ENCODE measurements at places on chromosomes 1 and 21.
A peak's percentile ranks its signal among the peaks of the same experiment; 100 is the strongest.

DNA sequence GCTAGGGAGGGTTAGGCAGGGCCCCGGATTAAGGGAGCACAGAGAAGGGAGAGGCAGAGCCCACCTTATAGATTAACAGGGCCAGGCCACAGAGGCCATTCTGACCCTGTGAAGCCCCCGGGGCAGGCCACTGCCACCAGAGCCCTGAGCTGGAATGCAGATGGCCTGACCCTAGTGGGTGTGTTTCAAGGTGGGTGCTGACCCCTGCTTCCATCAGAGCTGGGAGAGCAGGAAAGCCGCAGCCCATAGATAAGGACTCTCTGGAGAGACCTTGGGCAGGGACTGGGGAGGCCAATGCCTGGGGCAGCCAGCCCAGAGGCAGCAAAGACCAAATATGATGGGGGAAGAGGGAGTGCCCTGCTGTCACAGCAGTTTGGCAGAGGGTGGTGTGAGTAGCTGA is 35.9 kb downstream of the NCMAP start:
- no peak for DNase-seq

- DNase-seq = no peak
Measured at GRCh38 chr1:56816909-56817308, 2.3 kb downstream of the FYB2 start.

GRCh38 chr1:51301844-51302162 is 28.6 kb downstream of the TTC39A start:
- no peak for DNase-seq

DNA sequence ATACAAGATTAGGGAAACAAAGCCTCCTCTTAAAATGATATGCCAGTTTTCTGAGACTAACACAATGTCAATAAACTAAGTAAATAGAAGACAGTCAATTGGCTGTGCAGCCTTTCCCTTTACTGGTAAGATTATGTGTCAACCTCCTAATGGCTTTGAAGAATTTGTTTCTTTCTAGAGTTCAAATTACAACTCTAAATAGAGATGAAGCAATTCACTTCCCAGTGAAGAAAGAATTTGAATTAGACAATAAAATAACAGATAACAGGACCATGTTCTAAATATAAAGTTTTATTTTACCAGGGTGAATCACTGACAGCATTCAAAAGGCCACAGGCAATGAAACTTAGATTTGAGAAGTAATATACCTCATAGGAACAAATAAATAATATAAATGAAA is 680.3 kb downstream of the PLA2G4A start:
- peak; percentile 20 for DNase-seq

DNA sequence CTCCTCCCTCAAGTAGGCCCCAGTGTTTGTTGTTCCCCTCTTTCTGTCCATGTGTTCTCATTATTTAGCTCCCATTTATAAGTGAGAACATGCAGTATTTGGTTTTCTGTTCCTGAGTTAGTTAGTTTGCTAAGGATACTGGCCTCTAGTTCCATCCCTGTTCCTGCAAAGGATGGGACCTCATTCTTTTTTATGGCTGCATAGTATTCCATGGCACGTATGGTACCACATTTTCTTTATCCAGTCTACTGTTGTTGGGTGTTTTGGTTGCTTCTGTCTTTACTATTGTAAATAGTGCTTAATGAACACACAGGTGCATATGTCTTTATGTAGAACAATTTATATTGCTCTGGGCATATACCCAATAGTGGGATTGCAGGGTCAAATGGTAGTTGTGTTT is 232.9 kb downstream of the TPR start:
- no peak for DNase-seq

- no peak for DNase-seq
Measured at GRCh38 chr1:218501161-218501560, 156.0 kb downstream of the TGFB2 start.

GRCh38 chr1:40833979-40834378 is 28.2 kb downstream of the CITED4 start:
- DNase-seq = no peak

- no peak for DNase-seq
Measured at GRCh38 chr1:51863384-51863783, 15.1 kb downstream of the NRDC start.

GRCh38 chr1:192810253-192810880 is 1.5 kb downstream of the RGS2 start:
- peak; percentile 90 for DNase-seq

DNA sequence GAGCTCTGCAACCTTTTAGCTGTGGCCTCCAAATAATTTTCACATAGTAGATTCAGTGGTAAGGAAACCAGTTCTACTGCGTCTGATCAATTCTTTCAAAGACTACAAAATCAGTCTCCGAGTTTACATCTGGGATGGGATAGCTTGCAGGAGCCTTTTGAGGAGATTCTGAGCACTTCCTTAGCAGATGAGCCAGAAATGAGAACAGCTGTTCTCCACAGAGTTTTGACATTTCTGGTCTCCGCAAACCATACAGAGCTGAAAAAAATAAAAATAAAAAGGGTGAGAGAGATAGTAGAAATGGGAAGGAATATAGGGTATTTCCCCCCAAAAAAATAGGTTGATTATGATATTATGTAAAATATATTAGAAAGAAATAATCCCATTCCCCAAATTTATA is 119.3 kb downstream of the LYPLAL1 start:
- DNase-seq = no peak

- DNase-seq = no peak
Measured at GRCh38 chr1:12556957-12557935, 60.8 kb downstream of the DHRS3 start.

DNA sequence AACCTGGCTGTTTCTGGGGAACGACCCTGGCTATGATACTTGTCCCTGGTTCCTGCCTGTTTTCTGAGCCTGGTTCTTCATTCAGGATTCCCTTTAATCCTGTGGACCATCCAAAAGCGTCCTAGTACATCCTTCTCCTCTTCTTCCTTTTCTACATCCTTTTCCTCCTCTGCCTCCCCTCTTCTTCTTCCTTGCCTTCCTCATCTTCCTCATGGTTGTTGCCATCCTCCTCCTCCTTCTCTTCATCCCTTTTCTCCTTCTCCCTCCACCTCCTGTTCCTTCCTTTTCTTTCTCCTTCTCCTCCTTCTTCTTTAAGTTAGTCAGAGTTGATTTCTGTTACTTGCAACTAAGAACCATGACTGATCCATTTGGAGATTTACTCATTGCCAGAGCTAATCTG is 197.8 kb downstream of the FOXD2 start:
- no peak for DNase-seq

DNA sequence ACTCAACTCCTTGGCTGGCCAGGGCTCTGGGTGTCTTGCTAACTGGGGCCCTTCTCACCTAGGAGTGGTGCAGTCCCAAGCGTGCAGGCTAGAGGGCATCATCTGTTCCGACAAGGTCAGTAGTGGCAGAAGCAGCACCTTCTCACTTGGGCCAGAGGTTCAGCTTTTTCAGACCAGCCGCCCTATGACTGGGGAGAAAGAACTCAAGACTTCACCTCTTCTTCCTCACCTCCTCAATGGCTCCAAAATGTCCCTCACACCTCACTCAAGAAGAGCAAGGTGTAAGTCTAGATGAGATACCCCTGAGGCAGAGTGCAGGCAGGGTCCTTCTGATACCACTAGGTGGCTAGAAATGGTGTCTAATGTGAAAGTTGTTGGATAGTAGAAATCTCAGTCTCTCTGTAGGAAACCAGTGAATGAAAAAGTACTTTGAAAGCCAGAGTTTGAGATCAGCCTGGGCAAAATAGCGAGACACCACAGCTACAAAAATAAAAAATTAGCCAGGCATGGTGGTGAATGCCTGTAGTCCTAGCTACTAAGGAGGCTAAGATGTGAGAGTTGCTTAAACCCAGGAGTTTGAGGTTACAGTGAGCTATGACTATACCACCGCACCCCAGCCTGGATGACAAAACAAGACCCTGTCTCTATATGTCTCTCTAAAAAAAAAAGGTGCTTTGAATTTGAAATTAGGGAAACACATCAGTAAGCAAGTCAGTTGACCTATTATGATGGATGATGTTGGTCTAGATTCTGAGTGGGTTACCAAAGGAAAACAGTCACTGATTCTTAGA is 8.6 kb upstream of the IL20 start:
- DNase-seq = no peak

DNA sequence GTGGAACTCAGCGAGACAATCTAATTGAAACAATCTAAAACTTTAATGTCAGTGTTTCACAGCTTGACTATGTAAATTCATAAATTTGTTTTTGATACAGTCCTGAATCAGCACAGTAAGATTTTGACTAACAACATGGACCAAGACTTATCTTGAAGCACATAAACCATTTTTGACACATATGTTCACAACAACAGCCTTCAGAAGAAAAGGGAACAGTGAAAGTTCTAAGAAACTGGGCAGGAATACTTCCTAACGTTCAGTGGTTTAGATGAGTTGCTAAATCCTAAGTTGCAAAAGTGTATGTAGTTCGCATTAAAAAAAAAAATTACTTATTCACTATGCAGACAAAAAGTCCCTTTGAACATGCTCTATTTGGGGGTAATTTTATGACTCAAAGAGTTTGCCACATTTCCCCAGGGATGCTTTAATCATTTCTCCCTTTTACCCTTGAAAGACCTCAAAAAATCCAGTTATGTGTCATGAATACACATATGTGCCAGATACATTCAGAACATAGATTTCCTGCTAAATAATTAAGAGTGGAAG is 120.2 kb downstream of the MRPL39 start:
- DNase-seq = no peak

- DNase-seq = no peak
Measured at GRCh38 chr1:174131032-174131638, 28.2 kb upstream of the RABGAP1L start.

GRCh38 chr1:87615901-87616300 is 287.2 kb downstream of the LMO4 start:
- DNase-seq = peak; percentile 37

- peak; percentile 71 for DNase-seq
Measured at GRCh38 chr1:56578138-56578962, 1.0 kb downstream of the PLPP3 start.

GRCh38 chr1:198629610-198630009 is 9.2 kb upstream of the PTPRC start:
- DNase-seq = no peak

DNA sequence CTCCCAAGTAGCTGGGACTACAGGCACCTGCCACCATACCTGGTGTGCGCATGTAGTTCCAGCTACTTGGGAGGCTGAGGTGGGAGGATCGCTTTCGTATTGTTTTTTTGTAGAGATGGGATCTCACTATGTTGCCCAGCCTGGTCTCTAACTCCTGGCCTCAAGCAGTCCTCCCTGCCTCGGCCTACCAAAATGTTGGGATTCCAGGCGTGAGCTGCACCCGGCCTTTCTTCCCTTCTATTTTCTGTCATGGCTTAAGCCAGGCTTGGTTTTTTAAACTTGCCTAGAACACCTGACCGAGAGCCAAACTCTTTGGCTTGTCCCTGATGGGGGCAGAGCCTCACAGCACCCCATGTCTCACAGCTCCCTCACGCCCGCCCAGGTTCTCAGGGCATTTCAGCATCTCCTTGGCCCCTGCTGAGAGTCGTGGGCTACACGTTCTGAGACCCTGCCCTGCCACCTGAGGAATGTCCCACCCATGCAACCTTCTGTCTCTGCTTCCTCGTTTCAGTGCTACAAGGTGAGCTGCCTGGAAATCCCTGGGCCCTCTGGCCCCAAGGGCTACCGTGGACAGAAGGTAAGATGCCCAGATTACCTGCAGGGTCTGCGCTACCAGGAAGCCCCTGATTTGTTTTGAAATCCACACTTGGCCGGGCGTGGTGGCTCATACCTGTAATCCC is 15.7 kb downstream of the COL6A2 start:
- DNase-seq = no peak

DNA sequence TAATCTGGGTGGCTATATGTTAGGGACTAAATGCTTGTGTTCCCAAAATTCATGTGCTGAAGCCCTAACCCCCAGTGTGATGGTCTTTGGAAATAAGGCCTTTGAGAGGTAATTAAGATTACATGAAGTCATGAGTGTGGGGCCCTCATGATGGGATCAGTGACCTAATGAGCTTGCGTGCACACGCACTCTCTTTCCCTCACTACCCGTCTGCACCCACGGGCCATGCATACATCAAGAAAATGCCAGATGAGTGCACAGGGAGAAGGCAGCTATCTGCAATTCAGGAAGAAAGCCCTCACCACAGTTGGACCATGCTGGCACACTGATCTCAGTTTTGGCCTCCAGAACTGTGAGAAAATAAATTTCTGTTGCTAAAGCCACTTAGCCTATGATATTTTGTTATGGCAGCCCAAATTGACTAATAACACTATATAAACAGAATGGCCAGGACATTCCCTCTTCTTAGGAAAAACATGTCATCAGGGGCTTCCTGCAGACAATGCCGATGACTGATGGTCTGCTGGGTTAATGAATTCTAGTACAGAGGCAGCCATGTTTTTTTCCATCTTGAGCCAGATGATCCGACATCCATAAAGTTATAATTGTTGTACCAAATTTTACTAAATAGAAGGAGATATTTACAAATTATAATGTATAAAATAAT is 18.1 kb upstream of the MYOG start:
- DNase-seq = no peak

DNA sequence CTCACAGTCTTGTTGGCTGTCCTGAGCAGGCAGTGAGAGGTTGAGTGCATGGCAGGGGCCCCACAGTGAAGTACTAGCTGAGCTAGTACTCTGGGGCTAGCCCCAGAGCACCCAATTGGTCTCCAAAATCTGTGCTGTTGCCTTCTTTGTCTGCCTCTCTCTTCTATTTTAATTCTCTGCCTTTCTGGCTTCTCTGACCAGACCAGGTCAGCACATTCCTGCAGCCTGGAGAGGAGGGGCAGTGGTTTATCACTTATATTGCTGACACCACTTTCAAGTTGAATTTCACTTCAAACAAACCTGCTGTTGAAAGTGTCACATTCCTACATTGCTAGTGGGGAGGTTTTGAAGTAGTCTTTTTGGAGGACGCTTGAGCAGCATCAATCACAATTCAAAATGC is 628.7 kb downstream of the PTPRU start:
- no peak for DNase-seq

- DNase-seq = no peak
Measured at GRCh38 chr21:46636550-46637285, 1.2 kb downstream of the PRMT2 start.

DNA sequence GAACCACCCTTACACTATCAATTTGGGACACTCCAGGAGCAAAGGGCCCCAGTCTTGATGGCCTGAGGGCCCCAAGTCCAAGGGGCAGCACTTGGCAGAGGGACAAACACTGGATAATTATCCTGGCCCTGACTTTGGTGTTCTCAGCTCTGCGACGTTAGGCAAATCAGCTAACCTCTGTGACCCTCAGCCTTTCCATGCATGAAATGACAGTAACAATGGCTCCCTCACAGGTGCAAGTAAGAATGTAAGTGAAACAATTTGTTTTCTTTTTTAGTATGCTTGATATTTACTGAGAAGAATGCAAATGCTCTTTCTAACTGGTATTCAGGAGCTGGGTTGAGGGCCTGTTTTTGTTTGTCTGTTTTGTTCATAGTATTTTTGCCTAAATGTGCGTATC is 61.6 kb upstream of the PRDX6 start:
- no peak for DNase-seq
